Kidney capillary endothelial cell (primary cell): ENCODE measurements at places on chromosomes 6 and 20.

- DNase-seq: no peak
Measured at GRCh38 chr6:137699031-137699683, 167.9 kb upstream of the TNFAIP3 start.

DNA sequence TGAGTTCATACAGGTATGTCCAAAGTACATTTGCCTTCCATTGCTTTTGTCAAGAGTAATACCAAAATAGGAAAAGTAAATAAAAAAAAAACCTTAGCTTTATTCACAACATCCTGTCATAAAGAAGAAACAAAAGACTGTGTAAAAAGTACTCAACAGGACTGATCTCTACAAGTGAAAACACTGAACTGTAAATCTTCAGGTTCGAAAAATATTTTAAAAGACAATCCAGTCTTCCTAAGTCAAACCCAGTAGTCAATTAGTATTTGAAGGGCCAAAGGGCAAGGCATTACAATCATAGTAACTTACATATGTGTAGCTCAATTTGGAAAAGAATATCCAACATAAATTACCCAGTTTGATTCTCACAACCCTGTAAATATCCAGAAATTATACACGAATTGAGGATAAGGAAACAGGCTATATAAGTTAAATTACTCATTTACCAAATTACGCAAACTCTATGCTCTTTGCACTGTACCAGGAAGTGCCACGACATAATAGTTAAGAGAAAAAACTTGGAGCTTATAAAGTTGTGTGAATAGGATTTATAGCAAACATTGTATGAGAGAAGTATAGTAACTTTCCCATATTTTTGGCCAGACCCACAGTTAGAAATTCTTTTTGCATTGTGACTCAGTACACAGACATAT is 21.2 kb downstream of the PTPRK start:
- DNase-seq: no peak

GRCh38 chr20:6157345-6157744 is 34.5 kb upstream of the FERMT1 start:
- no peak for DNase-seq

- DNase-seq: no peak
Measured at GRCh38 chr6:25627001-25627400, 25.0 kb upstream of the SCGN start.

- no peak for DNase-seq
Measured at GRCh38 chr20:36794116-36794474, 20.5 kb upstream of the DSN1 start.

DNA sequence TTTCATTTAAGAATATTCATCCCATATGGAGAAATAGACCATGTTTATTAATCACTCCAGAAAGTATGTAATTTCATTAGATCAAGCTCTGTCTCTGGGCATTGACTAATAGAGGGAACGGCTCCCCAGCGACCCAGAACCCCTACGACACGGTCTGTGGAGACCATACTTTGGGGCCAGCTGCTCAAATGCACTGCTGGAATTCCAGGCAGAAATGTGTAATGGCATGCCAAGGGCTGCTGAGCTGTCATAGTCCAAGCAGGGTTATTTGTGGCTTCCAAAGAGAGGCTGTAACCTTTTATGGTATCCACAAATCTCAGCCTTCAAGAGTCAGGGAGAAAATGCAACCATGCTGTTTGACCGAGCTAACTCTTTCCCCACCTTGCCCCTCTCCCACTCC is 755.8 kb downstream of the DHX35 start:
- DNase-seq: no peak

DNA sequence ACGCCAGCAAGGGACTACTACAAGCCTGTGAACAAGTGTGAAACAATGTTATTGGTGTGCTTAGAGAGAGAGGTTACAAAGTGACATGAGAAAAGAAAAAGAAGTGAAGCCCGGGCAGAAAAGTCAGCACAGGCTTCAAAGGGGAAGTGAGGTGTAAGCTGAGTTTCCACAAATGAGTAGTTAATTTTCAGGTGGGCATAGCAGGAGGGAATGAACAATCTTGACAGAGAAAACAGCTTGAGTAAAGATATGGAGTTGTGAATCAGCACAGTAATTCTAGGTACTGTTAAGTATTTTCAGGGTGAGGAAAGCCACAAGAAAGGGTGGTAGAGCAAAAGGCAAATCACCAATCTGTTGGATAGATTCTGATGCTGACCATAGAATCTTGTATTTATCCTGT is 4.3 kb downstream of the KCNQ5 start:
- no peak for DNase-seq

- no peak for DNase-seq
Measured at GRCh38 chr20:39364320-39364719, 402.2 kb downstream of the DHX35 start.

DNA sequence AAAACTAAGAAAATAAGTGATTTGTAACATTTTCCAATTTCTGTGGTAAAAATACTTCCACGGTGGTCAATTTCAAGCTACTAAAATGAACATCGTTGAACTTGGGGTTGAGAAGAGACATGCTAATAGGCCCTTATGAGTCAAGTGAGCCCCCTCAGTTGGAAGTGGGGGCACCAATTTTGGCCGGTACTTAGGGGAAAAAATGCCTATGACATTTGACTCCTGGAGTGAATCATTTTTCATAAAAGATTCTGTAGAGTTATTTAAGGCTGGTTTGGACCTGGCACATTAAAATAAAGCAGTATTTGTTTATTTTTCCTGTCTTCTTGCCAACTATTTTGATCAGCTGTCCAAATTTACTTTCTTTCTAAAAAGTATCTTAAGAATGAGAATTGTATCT is 32.4 kb upstream of the CAP2 start:
- no peak for DNase-seq

- no peak for DNase-seq
Measured at GRCh38 chr6:155584006-155584405, 128.4 kb upstream of the NOX3 start.

DNA sequence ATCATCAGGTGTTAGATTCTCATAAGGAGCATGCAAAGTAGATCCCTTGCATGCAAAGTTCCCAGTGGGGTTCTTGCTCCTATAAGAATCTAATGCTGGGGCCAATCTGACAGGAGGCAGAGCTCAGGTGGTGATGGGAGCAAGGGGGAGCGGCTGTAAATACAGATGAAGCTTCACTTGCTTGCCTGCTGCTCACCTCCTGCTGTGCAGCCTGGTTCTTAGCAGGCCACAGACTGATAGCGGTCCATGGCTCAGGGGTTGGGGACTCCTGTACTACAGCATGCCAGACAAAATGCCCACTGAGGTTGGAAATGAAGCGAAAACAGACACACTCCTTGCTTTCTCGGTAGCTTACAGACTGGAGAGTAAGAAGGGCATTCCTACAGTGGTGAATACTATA is 386.8 kb downstream of the PLCB1 start:
- no peak for DNase-seq

DNA sequence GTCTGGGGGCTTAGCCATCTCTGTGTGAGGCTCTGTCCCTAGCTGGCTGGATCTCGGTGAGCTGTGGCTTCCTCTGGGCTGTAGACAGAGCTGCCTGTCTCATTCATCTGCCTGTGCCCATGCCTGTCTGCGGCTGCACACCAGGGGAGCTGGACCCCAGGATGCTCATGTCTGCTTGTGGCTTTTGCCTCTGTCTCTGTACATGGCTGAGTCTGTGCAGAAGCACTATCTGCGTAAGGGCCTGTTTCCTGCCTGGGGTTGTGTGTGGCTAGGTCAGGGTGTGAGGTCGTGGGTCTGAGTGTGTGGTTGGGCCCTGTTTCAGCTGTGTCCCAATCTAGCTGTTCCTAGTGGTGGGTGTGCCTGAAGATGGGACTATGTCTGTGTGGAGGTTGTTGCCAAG is 68.2 kb downstream of the CDH22 start:
- DNase-seq: no peak

DNA sequence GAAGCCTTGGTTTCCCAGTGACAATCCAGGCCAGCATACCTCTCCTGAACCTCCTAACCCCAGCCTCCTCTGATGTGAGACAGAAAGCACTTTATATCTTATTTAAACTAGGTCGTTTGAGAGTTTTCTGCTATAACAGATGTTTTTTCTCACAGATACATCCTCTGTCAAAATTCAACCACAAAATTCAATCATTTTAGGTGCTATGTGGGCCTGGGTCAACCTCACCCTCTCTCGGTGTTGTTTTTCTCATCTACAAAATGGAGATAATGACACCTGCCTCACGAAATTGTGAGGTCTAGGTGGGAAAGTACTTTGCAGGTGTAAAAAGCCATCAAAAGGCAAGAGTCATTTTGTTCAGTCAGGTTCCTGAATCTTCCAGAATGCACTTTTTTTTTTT is 46.2 kb upstream of the NFATC2 start:
- no peak for DNase-seq

- no peak for DNase-seq
Measured at GRCh38 chr6:134341999-134342567, 24.2 kb upstream of the SGK1 start.

GRCh38 chr6:168116975-168117899 is 38.2 kb upstream of the FRMD1 start:
- no peak for DNase-seq

DNA sequence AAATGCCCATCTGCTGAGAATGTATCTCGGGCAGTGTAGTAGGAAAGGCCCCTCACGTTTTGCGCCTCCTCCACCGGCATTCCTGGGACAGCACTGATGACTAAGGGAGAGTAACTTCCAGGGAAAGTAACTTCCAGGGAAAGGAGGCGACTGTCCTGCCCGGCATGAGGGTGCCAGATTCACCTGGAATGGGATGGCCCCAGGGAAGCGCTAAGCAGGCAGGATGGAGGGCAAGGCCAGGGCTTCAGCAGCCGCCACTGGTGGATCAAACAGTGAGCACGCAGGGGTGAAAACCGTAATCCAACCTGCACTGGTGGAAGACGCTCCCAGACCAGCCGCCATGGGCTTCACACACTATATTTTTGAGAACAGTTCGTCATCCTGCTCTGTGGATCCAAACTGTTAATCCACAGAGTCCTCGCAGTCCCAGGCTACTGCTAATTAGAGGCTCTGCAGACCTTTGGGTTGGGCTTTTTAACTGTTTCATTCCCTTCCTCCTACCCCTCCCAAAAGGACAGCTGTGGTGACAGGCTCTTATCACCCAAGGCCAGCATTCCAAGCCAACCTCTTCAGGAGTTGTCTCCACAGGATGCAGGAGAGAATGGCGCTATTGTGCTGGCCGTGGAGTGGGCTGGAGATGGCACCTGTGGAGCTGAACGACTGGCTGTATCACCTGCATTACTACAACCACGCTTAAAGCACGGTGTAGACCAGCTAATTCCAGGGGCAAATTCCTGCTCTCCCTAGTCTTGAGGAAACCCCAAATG is 178.9 kb downstream of the DLL1 start:
- no peak for DNase-seq

DNA sequence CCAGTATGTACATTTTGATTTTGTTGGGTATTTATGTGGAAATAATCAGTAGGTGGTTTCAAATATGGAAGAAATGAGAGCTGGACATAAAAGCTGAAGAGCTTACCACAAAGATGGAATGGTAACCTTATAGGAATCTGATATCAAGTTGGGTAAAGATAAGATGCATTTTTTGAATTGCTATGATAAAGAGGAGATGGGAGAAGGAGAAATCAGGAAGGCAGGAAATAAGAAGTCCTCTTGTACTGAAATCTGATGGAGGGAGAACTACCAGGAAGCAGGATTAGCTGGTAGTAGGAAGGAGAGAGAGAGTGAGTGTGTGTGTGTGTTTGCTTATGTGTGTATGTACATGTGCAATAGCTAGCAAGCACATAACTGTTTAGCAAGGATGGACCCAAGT is 468.4 kb downstream of the PHF3 start:
- DNase-seq: no peak

GRCh38 chr6:105794870-105795269 is 291.3 kb upstream of the PRDM1 start:
- no peak for DNase-seq

DNA sequence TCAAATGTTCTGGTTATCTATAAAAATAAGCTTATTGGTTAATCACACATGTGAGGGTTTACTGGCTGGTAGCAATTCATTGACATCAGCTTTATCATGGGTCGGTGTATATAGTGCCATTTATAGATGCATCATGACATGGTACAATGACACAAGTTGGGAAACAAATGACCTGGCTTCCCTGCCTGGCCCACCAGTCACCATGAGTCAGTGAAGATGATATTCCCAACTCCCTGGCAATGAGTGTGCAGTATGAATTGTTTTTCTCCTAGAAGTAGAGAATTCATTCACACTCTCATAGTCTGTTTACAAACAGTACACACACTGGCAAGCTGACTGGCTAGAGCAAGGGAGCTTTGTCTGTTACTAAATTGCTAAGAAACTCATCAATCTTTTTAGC is 37.2 kb upstream of the CALHM6 start:
- DNase-seq: peak; percentile 72

DNA sequence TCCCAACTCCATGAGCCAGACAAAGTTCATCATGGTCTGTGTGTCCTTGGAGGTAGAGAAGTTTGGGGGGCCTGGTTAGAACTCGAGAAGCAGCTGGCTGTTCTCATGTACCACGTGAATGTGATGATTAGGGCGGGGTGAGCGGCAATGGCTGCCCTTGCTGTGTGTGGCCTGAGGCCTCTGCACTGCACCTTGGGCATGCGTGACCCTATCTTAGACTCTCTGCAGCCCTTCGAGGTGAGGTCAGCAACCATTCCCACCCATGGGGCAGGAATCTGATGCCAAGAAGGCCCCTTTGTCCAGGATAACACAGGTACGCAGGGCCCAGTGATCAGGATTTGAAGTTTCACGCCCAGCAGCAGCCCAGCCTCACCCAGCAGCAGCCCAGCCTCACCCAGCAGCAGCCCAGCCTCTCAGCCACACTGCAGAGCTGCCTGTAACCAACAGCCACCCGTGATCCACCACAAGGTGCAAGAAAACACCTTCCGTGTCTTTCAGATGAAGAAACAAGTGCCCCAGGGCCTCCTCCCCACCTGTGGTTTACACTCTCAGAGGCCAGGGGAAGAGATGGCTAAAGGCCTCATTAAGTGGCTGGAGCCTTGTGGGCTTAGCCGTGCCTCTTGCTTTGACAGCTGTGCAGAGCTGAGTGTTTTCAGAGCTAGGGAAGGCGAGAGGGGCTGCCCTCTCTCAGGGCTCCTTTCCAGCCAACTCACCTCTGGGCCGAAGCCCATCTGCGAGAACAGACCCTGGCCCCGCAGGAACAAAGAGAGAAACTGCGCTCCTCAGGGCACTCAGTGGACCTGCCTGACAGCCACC is 195.2 kb upstream of the CDH4 start:
- DNase-seq: no peak

DNA sequence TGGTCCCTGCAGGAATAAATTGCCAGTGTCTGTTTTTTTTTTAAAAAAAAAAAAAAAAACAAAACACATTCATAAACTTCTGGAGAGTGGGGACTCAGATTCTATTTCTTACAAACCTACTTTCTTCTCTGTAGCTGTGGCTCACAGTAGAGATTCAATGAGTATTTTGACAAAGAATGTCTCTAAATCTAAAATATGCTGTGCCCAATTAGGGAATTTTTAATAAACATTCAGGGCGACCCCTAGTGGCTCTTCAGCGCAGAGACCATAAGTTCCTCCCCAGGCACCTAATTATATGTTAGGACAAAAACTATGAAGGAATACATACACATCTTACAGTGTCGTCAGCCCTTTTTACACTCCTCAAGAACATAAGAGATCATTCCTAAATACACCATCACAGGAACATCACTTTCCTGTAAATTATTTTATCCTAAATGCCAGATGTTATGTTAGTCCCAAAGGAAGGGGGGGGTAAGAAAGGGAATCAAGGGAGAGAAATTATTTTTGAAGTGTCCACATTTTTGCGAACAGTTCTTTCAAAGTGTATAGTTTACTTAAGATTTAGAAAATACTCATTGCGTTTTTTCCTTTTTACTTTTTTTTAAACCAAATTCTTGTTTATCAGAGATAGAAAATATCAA is 21.8 kb upstream of the NAA20 start:
- peak; percentile 47 for DNase-seq
